ENCODE measurements at places on chromosomes 6 and 20. TPM values are rescaled to one million over a fixed set of nuclear protein-coding genes. Genes with fewer than 3 reads are reported as not detected.

- H3K4me1 ChIP-seq = no peaks in the 10 kb centered on the region
- no peak for DNase-seq
- no peak overlapping the region for H3K27ac ChIP-seq
These were observed 248.9 kb upstream of the FOXQ1 start for GRCh38 chr6:1062786-1063545.

The KIF13A gene
- total RNA-seq = 65.0 TPM

- H3K27me3 ChIP-seq = no peaks in the 10 kb centered on the region
- no peak for DNase-seq
- H3K27ac ChIP-seq = no peak overlapping the region
- peaks cover 2% of the 10 kb centered on the region for H3K4me1 ChIP-seq
- peak overlapping the region; percentile 94 for H3K4me3 ChIP-seq
These were observed 46.2 kb downstream of the LRRN4 start for GRCh38 chr20:6007529-6008103.

The RIPPLY2 gene
- total RNA-seq = not detected

GRCh38 chr20:7196481-7196880 lies 429.0 kb downstream of the BMP2 start:
- H3K27ac ChIP-seq = no peak overlapping the region
- H3K36me3 ChIP-seq = no peaks in the 10 kb centered on the region
- DNase-seq = no peak
- no peaks in the 10 kb centered on the region for H3K27me3 ChIP-seq

- DNase-seq = no peak
- no peaks in the 10 kb centered on the region for H3K4me1 ChIP-seq
- H3K4me3 ChIP-seq = no peak overlapping the region
- H3K27me3 ChIP-seq = no peaks in the 10 kb centered on the region
- H3K27ac ChIP-seq = no peak overlapping the region
These were observed 73.7 kb downstream of the GMDS start for GRCh38 chr6:2171728-2172127.

DNA sequence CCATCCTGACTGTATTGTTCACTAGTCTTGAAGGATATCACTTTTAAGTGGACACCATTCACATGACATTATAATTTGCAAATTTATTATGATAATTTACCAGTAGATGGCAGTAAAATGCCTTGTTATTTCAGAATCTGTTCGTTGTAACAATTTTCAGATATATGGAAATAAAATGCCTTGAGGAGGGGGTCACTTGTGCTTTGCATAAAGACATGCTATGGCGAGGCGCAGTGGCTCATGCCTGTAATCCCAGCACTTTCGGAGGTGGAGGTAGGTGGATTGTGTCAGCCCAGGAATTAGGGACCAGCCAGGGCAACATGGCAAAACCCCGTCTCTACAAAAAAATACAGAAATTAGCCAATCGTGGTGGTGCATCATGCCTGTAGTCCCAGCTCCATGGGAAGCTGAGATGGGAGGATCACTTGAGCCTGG lies 9.0 kb upstream of the NCOA6 start:
- no peaks in the 10 kb centered on the region for H3K36me3 ChIP-seq
- DNase-seq = peak; percentile 24
- no peak overlapping the region for H3K27ac ChIP-seq
- H3K27me3 ChIP-seq = peaks cover 7% of the 10 kb centered on the region
- H3K4me1 ChIP-seq = no peaks in the 10 kb centered on the region

DNA sequence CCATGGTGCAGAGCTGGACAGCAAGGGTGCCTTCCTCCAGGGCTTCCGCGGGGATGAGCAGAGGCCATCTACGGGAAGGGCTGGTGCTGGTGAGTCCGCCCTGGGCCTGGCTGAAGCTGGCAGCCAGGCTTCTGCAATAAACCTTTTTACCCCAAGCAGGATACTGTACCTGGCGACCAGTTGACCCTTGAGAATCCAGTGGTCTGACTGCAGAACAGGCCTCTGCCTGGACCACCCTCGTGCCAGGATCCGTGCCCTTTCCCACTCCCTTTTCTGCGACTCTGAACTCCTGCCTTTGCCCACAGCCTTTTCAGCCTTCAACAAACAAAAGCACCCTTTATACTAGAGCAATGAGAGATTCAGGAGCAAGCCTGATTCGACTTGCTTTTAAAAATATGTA lies 18.9 kb downstream of the CDH26 start:
- no peaks in the 10 kb centered on the region for H3K4me1 ChIP-seq
- no peak for DNase-seq
- H3K27me3 ChIP-seq = no peaks in the 10 kb centered on the region

GRCh38 chr6:122078481-122078880 lies 321.0 kb upstream of the HSF2 start:
- H3K4me1 ChIP-seq = no peaks in the 10 kb centered on the region
- H3K27me3 ChIP-seq = no peaks in the 10 kb centered on the region
- no peaks in the 10 kb centered on the region for H3K36me3 ChIP-seq
- no peak for DNase-seq
- H3K27ac ChIP-seq = no peak overlapping the region

The C6orf52 gene
- 0.26 TPM for total RNA-seq

GRCh38 chr6:74606582-74607071 lies 599.2 kb downstream of the COL12A1 start:
- no peaks in the 10 kb centered on the region for H3K27me3 ChIP-seq
- H3K36me3 ChIP-seq = no peaks in the 10 kb centered on the region
- peak overlapping the region; percentile 19 for H3K27ac ChIP-seq
- DNase-seq = peak; percentile 97

DNA sequence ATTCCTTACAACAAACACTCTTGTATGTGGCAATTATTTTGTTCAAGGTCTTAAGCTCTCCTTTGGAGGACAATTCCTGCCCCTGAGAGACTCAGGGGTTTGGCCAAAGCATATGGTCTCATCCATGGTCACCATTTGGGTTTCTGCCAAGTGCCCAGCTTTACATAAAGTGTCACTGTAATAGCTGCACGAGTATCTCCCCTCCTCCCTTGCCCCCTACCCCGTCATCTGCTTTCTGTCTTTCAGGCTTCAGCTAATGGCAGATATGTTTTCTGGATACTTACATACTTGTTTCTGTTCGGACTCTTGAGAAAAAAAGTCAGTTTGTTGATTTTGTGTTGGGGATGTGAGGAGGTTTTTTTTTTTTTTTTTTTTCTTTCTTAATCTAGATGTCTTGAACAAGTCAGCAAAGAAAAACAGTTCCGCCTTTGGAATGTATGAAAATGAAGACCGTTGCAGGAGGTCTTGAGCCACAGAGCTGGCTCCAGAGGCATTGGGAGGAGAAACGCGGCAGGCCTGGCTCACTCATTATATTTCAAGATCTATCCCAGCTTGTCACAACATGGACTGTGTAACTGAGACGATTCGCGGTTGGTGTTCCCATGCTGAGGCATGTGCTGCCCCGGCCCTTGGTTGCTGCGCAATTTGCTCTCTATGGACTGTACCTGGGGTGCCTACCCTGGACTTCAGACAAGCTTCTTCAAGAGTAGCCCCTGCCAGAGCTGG lies 32.6 kb upstream of the STX16 start:
- H3K27me3 ChIP-seq = no peaks in the 10 kb centered on the region
- no peak overlapping the region for H3K27ac ChIP-seq
- H3K4me1 ChIP-seq = peaks cover 2% of the 10 kb centered on the region
- peak; percentile 86 for DNase-seq
- no peak overlapping the region for H3K4me3 ChIP-seq
- H3K36me3 ChIP-seq = no peaks in the 10 kb centered on the region

DNA sequence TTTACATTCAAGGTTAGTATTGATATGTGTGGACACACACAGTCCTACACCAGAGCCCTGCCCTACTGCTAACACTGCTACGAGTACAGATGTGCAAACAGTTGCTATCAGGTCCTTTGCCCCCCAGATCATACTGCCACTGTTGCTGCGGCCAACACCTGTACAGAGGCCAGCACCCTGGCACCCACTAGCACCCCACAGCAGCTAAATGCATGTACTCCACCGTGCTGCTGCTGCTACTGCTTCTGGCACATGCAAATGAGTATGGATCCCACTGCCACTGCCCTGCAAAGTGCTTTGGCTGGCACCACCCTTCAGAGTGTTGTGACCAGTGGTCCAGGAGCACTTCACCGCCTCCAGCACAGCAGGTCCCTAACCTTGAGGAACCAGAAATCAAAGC lies 621.9 kb downstream of the GRIK2 start:
- no peaks in the 10 kb centered on the region for H3K36me3 ChIP-seq
- no peak overlapping the region for H3K4me3 ChIP-seq
- DNase-seq = no peak
- H3K27ac ChIP-seq = no peak overlapping the region

The NKX2-2 gene
- total RNA-seq = not detected

DNA sequence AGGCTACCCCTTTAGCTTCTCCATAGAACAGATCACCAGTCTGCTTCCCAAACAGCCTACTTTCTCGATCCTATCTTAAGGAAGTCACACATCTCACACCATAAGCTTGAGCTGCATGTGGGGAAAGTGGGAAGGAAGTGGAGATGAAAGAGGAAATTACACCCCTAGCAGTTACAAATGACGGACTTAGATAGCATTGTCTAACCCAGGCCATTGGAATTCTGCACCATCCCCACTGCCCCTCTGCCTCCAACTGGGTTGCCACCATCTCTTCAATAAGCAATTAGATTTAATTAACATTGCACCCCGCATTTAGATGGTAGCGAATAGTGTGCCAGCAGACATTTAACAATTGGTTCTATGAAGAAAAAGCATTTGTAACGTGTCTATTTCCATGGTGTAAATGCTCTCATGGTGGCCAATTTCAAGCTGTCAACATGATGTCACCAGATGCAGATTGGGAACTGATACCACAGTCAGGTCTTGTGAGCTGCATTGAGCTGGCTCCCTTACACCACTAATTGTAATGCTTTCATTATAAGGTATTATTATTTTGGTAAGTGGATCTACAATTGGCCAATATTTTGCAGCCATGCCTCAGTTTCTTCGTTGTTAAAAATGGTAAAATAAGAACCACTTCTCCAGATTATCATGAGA lies 124.7 kb downstream of the CD24 start:
- H3K4me3 ChIP-seq = no peak overlapping the region
- H3K36me3 ChIP-seq = no peaks in the 10 kb centered on the region
- no peaks in the 10 kb centered on the region for H3K4me1 ChIP-seq
- DNase-seq = no peak
- H3K27me3 ChIP-seq = no peaks in the 10 kb centered on the region
- no peak overlapping the region for H3K27ac ChIP-seq

The PCMT1 gene
- total RNA-seq = 97.6 TPM

GRCh38 chr6:20160541-20161283 lies 51.6 kb downstream of the MBOAT1 start:
- no peak overlapping the region for H3K4me3 ChIP-seq
- H3K27me3 ChIP-seq = no peaks in the 10 kb centered on the region
- DNase-seq = no peak
- no peak overlapping the region for H3K27ac ChIP-seq
- no peaks in the 10 kb centered on the region for H3K4me1 ChIP-seq

The SLC13A3 gene
- 4.1 TPM for total RNA-seq

The SHLD1 gene
- total RNA-seq = 3.3 TPM

The WFDC5 gene
- not detected for total RNA-seq

- no peak overlapping the region for H3K27ac ChIP-seq
- H3K36me3 ChIP-seq = no peaks in the 10 kb centered on the region
- DNase-seq = peak; percentile 91
- H3K4me3 ChIP-seq = no peak overlapping the region
- no peaks in the 10 kb centered on the region for H3K27me3 ChIP-seq
- peaks cover 2% of the 10 kb centered on the region for H3K4me1 ChIP-seq
These were observed 382.3 kb downstream of the CD83 start for GRCh38 chr6:14499841-14500240.

DNA sequence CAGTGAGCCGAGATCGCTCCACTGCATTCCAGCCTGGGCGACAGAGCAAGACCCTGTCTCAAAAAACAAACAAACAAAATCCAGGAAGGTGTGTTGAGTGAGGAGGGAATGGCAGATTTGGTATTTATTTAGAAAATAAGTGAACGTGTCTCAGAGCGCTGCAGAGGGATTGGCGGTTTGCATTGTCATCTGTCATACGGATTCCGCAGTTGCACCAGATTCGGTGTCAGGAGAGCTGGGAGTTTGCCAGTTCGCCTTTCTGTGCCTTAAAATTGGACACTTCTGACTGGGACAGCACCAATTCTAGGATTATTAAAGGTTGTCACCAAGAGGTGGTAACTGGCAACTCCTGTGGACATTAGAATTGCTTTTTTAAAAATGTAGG lies 912 bp downstream of the SNRNP48 start:
- H3K4me3 ChIP-seq = peak overlapping the region; percentile 85
- no peaks in the 10 kb centered on the region for H3K4me1 ChIP-seq
- DNase-seq = peak; percentile 16

DNA sequence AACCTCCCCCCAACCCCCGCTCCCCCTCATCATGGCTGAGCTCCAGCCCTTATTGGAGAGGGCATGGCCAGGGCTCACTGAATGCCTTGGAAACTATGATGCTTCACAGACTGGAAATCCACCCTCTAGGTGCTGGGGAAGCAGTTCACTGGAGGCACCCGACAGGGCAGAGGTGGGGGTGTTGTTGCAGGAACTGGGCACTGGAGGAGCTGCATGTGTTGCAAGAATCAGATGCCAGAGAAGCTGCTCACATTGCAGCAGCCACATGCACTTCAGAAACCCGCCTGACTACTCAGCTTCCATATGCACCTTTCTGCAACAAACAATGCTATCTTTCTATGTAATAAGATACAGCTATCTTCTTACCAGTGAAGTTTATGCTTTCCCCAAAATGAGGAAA lies 7.9 kb upstream of the TBPL1 start:
- H3K27me3 ChIP-seq = no peaks in the 10 kb centered on the region
- no peaks in the 10 kb centered on the region for H3K36me3 ChIP-seq
- H3K27ac ChIP-seq = no peak overlapping the region

GRCh38 chr6:47524136-47524845 lies 46.7 kb downstream of the CD2AP start:
- H3K27ac ChIP-seq = no peak overlapping the region
- H3K27me3 ChIP-seq = no peaks in the 10 kb centered on the region
- H3K4me1 ChIP-seq = no peaks in the 10 kb centered on the region
- peak; percentile 73 for DNase-seq

The ASIP gene
- not detected for total RNA-seq

- no peaks in the 10 kb centered on the region for H3K27me3 ChIP-seq
- H3K4me3 ChIP-seq = no peak overlapping the region
- H3K4me1 ChIP-seq = no peaks in the 10 kb centered on the region
- no peaks in the 10 kb centered on the region for H3K36me3 ChIP-seq
- peak; percentile 46 for DNase-seq
These were observed 370.7 kb upstream of the TSHZ2 start for GRCh38 chr20:52601295-52601971.

The HUS1B gene
- total RNA-seq = 0.77 TPM

Measured in fibroblast of lung (primary cell).